ENCODE measurements at places on chromosomes 3 and 15. TPM values are rescaled to one million over a fixed set of nuclear protein-coding genes. Genes with fewer than 3 reads are reported as not detected.

GRCh38 chr15:25437777-25438600, 835 bp downstream of the UBE3A start:
- peak; percentile 81 for DNase-seq

- DNase-seq = no peak
These were observed 55.3 kb downstream of the BBX start for GRCh38 chr3:107578091-107578490.

- DNase-seq = no peak
These were observed 15.8 kb upstream of the RARB start for GRCh38 chr3:25412269-25412668.

GRCh38 chr3:132351222-132351806, 34.1 kb downstream of the ACP3 start:
- DNase-seq = no peak

DNA sequence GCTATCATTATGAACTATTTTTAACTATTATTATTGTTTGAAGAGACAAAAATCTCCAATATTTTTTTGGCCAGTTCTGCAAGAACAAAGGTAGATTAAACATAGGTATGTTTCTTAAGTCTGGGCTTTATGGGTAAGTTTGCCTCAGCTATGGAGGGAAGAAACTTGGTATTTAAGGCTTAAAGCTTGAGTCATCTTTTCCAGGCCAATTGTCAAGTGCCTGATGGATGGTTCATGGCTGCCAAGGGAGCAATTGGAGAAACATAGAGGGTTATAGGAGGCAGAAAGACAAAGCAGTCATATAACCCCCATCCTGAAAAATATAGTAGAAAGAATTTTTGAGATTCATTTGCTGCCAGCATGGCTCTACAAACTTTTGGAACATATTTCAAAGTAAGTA, 7.2 kb upstream of the STAC start:
- peak; percentile 6 for DNase-seq

The IQCF5 gene
- total RNA-seq = not detected

GRCh38 chr15:68417051-68417450, 14.9 kb downstream of the ITGA11 start:
- no peak for DNase-seq

- DNase-seq = peak; percentile 97
These were observed at the start of gene EIF2B5 for GRCh38 chr3:184135149-184135910. TSS of gene EIF2B5 (plus strand) at chr3:184135358. CDS start at chr3:184135386, 28 bp downstream.

DNA sequence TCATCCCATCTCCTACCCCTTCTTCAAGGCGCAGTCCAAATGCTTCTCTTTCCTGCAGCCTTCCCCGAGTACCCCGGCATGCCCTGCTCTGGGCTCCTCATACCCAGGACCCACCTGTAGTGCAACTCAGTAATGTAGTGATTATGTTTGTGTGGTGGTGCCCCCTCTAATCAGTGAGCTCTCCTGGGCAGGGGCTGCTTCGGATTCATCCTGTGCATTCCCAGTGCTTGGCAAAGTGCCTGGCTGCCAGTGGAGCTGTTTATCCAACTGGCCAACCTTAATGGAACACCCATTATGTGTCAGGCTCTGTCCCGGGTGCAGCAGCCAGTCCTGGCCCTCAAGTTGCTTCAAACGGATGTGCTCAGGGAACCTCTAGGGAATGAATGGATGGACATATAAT, 174.4 kb upstream of the LINGO1 start:
- DNase-seq = no peak

The LSM3 gene
- 10.3 TPM for total RNA-seq

DNA sequence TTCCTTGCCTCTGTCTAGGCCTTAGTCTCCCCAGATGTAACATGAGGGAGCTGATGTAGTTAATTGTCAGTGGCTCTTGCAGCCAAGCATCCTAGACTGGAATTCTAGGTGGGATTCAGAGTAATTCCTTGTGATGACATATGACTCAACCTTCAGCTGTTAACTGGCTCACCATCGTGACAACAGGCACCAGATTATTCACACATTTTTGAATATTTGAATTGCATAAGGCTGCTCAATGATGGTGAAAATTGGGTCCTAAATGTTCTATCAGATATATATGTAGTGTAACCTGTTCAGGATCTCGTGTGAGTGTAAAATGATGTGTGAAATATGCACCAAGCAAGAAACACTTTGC, 405.1 kb downstream of the LPP start:
- DNase-seq = no peak

The LINGO1 gene
- 0.98 TPM for total RNA-seq

The UNC13C gene
- total RNA-seq = 0.12 TPM
